Suprapubic skin (tissue), 4 donors: ENCODE measurements at places on chromosomes 1 and 21. TPM values are rescaled to one million over a fixed set of nuclear protein-coding genes. Genes with fewer than 3 reads are reported as not detected.

Gene PLCH2
- total RNA-seq = 83.3 TPM

Gene CD5L
- not detected for total RNA-seq

Gene CFAP57
- total RNA-seq = 0.10 TPM

Gene FMOD
- 19.1 TPM for total RNA-seq

Gene FAM163A
- total RNA-seq = not detected

Gene RIMS3
- total RNA-seq = 4.6 TPM

Gene RGS8
- not detected for total RNA-seq

Gene GIPC2
- total RNA-seq = 5.9 TPM

Gene EXTL1
- total RNA-seq = 3.4 TPM

Gene S100A6
- total RNA-seq = 224 TPM

Gene CD244
- 0.49 TPM for total RNA-seq

Gene S100A1
- 19.6 TPM for total RNA-seq

Gene RBBP5
- 21.5 TPM for total RNA-seq

DNA sequence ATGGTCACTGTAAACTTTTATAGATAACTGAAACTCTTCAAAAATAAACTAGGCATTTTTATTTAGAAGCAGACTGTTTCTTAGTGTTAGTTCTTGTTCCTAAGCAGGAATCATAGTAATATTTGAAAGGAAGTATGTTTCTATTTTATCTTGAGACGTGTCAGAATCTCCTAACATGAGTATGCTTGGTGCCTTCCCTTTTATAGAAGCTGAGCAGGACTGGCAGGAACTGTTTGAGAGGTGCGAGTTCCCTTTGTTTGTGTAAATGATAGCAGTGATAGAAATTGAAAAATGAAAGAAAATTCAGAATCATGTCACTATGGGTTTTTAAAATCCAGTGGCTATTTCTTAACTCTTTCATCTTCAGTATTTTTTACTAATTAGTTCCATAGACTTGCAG is 56.9 kb downstream of the LRRC8D start:
- no peak for DNase-seq

- no peak for DNase-seq
Measured at GRCh38 chr21:36852293-36852692, 114.2 kb downstream of the HLCS start.

DNA sequence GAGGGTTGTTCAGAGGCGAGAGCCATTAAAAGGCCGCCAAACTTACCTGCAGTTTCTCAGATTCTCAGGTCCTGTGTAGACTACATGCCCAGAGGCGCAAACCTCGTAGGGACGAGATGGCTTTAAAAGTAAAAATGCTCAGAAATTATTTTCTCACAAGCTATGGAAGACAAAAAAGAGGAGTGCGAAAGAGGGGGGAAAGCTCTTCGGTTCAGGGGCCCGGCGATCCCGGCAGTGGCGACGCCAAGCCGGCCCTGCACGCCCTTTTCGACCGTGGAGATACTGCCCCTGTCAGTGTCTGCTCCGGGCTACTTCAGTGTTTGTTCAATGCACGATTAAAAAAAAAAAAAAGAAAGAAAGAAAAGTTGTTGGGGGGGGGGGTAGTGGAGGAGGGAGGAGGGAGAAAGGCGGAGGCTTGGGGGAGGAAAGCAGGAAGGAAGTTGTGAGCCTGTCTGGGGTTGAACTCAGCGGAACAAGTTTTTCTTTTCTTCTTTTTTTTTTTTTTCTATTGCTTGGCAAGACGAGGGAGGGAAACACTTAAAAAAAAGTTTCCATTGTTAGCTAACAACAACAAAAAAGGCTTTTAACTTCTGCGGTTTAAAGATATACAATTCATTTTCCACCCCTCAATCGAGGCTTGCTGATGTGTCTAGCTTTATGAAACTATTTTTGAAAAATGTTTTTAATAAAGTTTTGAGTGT is at the start of gene ITPKB:
TSS of gene ITPKB (minus strand) at position 288 of the 701 bp plus-strand sequence. CDS start 1,824 bp downstream, outside the sequence.
- no peak for DNase-seq

- DNase-seq = no peak
Measured at GRCh38 chr1:39896909-39897685, 4.6 kb downstream of the MYCL start.

DNA sequence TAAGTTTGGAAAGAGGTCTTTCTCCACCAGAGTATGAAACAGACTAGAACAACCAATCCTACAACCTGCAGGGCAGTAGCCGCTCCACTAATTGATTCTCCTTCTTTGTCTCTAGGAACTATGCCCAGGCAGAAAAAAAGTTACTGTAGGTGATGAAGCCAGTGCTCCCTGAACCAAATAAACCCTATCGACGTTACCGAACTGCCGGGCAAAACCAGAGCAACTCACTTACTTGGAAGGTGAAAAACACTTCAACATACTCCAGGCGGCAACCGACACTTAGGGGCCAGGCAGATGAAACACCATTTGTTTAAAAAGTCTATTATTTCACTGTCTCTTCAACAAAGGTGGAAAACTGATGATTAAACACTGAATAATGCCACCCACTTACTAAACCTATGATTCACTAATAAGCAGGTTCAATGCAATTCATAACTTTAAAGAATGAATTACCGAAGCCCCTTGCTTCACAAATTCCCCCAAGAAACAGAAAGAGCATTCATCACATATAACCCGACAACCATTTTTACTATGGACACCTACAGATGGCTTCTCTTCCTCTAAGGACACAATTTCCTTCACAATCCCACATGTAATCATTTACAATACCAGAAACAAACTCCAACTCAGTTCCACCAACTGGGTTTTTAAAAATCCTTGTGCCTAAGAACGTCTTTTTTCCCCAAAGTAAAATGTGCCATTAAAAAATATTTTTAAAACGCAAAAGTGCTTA is 1.6 kb downstream of the NRIP1 start:
- DNase-seq = no peak

DNA sequence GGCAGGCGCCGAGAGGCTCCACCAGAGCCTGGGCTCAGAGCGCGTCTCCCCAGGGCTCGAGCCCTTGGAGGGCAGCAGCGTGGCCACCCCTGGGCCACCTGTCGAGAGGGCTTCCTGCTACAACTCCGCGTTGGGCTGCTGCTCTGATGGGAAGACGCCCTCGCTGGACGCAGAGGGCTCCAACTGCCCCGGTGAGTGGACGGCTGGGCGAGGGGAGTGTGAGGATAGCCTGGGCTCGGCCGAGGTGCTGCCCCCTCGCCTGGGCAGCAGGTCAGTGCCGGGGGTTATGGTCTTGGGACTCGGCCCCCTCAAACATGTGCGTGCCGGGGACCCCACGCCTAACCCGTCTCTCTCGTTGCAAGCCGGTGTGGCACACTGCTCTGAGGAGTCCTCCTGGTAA is 26.8 kb downstream of the AGRN start:
- no peak for DNase-seq

DNA sequence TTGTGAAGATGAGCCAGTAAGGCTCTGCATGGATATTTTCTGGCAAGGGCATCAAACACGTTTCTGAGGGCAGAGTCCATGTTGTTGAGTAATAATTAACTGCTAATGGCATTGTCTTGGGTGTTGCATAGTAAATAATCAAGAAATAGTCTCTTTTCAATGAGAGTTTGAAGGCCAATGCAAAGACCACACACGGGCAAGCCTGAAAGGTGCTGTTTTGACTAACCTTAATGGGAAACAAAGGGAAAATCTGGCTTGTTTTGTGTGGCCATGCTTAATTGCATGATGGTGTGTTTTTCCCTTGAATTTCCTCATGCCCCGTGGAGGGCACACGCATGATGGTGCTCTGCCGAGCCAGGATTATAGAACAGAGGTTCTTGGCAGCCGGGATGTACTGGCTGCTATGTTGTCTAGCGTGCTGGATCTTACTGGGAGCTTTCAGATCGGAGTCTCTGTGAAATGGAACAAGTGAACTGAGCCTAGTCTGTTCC is 127.6 kb downstream of the NOS1AP start:
- DNase-seq = no peak

DNA sequence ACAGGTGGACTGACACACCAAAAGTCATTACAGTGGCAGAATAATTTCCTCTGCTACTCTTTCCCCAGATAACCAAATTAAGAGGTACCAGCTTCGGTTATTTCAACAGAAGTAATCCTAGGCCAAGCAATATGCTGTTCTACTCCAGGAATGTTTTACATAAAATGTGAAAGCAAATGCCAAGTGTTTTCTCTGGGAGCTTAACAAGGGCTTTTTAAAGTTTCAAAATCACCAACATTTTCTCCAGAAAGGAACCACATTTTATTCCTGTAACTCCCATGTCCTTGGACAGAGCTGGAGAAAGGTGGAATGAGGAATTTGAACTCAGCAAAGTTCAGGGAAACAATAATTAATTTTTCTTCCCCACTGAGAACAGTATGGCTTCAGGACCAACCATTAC is 27.2 kb downstream of the CNN3 start:
- DNase-seq = no peak

GRCh38 chr1:89953131-89953626 is 41.7 kb upstream of the ZNF326 start:
- DNase-seq = no peak

- no peak for DNase-seq
Measured at GRCh38 chr1:161840363-161840762, 74.2 kb downstream of the ATF6 start.

- no peak for DNase-seq
Measured at GRCh38 chr1:214853340-214853739, 229.2 kb upstream of the KCNK2 start.

DNA sequence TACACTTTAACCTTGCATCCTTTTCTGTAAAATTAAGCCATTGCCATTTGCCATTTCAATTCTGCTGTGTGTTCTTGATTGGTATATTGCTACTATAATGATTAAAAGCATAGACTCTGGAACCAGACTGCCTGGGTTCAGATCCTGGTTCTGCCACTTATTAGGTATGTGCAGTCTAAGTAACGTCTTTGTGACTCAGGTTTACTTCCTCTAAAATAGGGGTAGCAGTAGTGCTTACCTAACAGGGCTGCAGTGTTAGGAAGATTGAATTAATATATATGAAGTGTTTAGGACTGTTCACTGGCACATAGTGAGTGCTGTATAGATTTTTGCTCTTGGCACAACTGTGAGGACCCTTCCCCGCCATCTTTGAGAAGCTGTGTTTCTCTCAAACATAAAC is 4.4 kb downstream of the CDC42 start:
- DNase-seq = peak; percentile 7

GRCh38 chr21:35850542-35851103 is 209.7 kb downstream of the SETD4 start:
- DNase-seq = no peak

DNA sequence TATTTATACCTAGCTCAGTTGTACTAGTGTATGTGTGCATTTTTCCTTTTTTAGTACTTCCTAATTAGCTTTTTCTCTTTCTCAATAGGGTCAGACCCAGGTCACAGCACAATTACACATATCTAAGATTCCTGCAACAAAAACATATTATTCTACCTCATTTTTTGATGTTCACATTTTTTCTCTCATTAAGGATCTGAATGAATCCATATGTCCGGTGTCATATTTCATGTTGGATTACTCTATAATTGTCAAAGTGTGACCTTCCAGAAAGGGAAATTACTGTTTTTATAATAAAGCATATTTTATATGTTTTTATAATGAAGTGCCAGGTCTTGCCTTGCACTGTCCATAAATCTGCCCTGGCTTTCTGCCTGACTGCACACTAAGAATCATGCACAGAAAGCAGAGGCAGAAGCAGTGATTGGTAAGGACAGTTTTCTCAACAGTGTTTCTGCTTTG is 143.7 kb downstream of the KCNT2 start:
- DNase-seq = no peak

GRCh38 chr1:83798965-83799364 is 200.0 kb downstream of the TTLL7 start:
- DNase-seq = no peak

DNA sequence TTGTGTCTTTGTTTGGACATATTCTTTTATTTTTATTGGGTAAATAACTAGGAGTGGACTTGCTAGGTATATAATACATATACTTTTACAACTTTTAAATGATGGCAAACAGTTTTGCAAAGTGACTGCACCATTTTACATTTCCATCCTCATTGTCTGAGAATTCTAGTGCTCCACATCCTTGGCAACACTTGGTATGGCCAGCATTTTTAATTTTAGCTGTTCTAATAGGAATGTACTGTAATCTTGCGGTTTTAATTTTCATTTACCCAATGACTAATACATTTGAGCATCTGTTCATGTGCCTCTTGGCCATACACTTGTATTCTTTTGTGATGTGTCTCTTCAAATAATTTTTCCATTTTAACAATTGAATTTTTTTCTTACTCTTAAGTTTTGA is 37.0 kb upstream of the ATP6V1G3 start:
- DNase-seq = no peak

GRCh38 chr1:151577173-151577572 is 34.7 kb upstream of the SNX27 start:
- no peak for DNase-seq

DNA sequence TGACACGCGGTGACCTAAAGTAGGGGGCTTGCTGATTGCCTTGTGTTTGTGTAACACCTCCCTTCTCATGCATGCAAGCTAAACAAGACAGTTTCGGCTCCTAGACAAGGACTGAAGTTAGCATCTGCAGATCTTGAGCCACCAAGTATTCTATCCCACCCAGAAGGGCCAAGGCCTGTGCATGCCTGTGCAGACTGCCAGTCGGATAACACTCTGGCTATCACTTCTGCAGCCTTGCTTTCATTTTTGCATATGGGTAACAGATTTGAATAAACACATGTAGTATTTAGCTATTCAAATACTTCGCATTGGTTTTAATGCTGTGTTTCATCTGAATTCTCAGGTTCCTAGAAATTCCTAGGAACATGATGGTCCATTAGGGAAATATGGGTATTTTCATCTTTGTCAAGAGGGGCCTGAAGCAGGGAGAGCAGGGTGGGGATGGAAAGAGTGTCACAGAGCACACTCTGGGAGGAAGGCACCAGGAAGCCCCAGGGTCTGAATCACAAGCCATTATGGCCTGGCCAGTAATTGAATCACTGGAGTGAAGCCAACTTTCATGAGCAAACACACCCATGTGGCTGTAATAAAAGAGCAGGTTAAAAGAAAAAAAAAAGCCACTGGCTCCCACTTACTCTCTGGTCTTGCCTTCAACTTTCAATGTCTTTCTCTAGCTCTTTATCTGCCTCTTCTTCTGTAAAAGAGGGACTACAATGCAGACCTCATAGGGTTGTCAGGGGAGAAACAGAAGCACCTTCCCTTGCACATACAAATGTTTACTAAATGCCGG is 28.3 kb downstream of the GADD45A start:
- DNase-seq = no peak

GRCh38 chr1:85330711-85331290 is 54.4 kb upstream of the BCL10 start:
- no peak for DNase-seq

DNA sequence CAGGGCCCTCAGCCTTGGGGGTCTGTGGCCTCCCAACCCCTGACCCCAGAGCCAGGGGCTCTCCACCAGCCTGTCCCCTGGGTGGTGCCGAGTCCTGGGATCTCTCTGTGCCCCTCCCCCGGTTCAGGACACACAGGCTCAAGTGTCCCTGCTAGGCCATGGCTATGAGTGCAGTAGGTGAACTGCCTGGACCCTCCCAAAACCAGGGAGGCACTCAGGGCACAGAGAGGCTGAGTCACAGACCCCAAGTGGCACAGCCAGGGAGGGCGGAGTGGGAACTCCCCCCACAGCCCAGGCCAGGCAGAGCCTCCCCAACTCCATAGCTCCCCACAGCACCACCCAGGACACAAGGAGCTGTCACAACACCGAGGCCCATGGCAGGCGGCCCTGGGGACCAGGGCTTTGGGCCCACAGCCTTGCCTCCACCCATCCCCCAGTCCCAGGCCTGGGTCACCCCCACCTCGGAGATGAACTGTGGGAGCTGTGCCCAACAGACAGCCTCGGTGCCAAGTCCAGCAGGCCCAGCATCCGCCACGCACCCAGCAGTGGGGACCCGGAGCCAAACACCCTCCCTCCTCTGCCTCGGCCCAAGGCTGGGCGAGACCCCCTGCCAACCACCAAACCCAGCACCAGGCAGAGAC is 3.2 kb downstream of the DVL1 start:
- DNase-seq = no peak
